ENCODE measurements at places on chromosomes 1 and 21. TPM values are rescaled to one million over a fixed set of nuclear protein-coding genes. Genes with fewer than 3 reads are reported as not detected.

Gene CD160
- total RNA-seq, result not detected

GRCh38 chr1:153534226-153534924 lies 1.4 kb downstream of the S100A6 start:
- no peak for DNase-seq

- no peak for DNase-seq
Measured at GRCh38 chr1:36464605-36465393, 615 bp upstream of the MRPS15 start.

Gene CFHR5
- not detected for total RNA-seq

DNA sequence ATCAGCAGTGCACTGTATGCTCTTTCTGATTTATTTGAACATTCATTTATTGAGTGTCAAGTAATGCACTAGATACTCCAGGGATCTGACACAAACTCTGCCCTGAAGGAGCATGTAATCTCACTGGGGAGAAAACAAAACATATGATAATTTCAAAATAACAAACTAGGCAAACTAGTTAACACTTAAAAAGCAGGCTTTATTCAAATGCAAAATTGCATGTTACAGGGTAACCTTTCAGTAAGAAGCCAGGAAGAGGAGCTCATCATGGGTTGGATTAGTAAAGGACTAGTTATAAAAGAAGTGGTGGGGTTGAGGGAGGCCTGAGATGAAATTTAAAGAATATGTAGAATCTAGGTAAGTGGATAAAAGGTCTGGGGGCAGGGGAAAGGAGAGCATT lies 20.9 kb downstream of the SELL start:
- no peak for DNase-seq

Gene SLC35D1
- 8.3 TPM for total RNA-seq

DNA sequence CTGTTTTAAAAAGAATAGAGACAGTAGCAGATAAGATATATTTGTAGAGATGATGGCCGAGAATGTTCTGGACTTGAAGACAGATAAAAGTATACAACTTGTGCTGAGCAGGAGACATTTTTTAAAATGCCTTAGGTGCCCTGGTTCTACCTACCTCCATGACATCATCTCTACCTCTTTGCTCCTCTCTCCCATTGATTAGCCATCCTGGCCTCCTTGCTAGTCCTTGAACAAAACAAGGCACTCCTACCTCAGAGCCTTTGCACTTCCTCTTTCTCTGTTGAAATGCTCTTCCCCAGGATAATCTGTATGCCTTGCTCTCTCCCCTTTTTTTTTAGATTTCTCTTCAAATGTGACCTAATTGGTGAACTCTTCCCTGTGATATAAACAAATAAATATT lies 92.6 kb upstream of the MAGI3 start:
- no peak for DNase-seq

Data from gastrocnemius medialis (tissue), 4 donors.